Activated CD8-positive, alpha-beta memory T cell treated with anti-CD3 and anti-CD28 coated beads for 1 hour (primary cell): ENCODE measurements at places on chromosomes 2 and 18.

GRCh38 chr2:98346311-98347236 is at the start of gene CNGA3:
Gene CNGA3, plus strand, starts transcription at chr2:98346456. Its CDS starts 23,520 bp downstream, at chr2:98369976.
- DNase-seq: no peak

GRCh38 chr2:178397002-178397605 is 53.9 kb downstream of the PRKRA start:
- DNase-seq: no peak

- no peak for DNase-seq
Observed at GRCh38 chr2:128787616-128788015, 468.9 kb upstream of the HS6ST1 start.

- no peak for DNase-seq
Observed at GRCh38 chr2:224151161-224151560, 112.1 kb upstream of the SERPINE2 start.

DNA sequence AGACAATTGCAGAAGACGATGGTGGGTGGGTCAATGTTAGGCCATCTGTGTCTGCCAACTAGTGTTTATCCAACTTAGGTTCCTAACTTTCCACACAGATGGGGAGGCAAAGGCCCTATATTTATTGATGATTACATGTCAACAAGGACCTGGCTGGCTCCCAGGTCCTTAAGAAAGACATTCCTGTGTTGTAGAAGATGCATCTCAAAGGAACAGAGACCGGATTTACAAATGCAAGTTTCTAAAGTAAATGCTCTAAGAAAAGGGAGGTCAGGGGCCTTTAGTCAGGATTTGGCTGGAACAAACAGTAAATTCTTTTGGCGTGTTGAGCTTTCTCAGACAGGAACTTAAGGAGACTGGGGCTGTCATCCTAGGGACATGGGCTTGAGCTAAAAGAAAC is 175.0 kb downstream of the SH3BP4 start:
- DNase-seq: no peak

GRCh38 chr18:76619261-76619620 is 124.2 kb upstream of the ZNF516 start:
- DNase-seq: no peak
